ENCODE measurements at places on chromosomes 1 and 21.
A peak's percentile ranks its signal among the peaks of the same experiment; 100 is the strongest.

GRCh38 chr21:38680401-38680800 is 125.3 kb upstream of the ETS2 start:
- no peak for DNase-seq

DNA sequence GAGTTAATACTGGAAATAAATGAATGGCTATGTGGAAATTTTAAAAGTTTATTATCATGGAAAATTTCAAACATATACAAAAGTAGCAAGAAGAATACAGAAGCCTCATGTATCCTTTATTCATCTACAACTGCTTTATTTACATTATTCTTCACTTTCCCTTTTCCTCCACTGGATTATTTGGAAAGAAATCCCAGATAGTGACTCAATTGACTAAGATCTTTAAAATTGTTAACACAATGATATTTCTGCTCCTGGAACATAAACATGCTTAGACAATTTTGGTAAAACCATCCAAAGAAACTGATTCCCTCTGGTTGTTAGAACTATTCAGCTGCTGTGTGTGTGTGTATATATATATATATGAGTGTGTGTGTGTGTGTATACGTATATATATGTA is 116.2 kb downstream of the TGFB2 start:
- DNase-seq: no peak

DNA sequence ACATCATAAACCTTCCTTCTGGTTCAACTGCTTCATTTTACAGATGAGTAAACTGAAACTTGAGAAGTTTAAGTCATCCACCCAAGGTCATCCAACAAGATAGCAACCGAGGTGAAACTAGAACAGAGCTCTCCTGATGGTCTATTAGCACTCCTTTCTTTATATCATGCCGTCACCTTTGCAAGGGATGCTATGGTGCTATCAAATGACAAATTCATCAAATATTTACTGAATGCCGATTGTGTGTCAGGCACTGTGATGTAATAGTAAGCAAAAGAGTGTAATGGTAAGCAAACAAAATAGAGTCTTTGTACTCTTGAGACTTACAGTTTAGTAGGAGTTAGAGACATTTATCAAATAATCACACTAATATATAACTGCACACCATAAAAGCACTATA is 14.0 kb upstream of the SGIP1 start:
- DNase-seq: no peak

- DNase-seq: no peak
Observed at GRCh38 chr1:52348704-52349300, 17.2 kb downstream of the CC2D1B start.

DNA sequence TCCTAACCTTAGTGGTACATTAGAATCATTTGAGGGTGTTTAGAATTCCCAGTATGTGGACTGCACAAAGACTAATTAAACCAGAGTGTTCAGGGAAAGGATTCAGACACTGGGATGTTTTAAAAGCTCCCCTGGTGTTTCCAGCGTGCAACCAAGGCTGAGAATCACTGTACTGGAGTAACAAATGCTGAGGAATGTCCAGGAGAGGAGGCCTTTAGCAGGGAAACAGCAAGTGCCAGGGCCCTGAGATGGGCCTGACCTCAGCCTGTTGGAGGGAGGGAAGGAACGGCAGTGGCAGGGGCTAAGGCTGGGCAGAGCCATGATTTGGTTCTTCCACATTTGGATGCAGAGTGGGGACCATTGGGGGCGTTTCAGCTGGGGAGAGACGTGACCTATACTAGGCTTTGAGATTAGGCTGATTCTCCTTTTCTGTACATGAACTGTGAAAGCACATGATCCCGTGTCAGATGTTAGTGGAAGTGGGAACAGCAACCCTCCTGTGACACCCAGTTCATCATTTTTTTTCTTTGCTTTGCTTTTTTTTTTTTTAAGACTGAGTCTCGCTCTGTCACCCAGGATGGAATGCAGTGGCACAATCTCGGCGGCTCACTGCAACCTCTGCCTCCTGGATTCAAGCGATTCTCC is 49.3 kb downstream of the KANK4 start:
- no peak for DNase-seq

DNA sequence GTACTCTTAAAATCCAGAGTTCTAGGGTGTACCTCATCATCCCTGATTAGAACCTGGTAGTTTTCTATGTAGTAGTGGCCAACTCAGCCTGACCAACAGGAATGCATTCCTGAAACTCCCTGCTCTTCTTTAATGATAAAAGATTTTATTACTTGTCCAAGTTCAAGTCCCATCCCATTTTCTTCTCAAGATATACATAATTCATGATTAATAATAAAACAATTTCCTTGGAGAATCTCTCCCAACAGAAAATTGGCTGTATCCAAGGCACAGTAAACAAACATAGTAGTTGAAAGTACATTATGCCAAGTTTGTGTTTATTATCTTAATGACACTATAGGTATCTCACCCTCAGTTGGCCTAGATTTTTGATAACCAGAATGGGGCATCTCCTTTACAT is 714.1 kb upstream of the ADAMTS5 start:
- no peak for DNase-seq

- peak; percentile 20 for DNase-seq
Observed at GRCh38 chr1:165444897-165445370, at the start of gene RXRG. RXRG (minus strand) TSS chr1:165445126; CDS start chr1:165444893, 233 bp downstream.

- no peak for DNase-seq
Observed at GRCh38 chr1:228884196-228884595, 148.9 kb downstream of the RHOU start.

DNA sequence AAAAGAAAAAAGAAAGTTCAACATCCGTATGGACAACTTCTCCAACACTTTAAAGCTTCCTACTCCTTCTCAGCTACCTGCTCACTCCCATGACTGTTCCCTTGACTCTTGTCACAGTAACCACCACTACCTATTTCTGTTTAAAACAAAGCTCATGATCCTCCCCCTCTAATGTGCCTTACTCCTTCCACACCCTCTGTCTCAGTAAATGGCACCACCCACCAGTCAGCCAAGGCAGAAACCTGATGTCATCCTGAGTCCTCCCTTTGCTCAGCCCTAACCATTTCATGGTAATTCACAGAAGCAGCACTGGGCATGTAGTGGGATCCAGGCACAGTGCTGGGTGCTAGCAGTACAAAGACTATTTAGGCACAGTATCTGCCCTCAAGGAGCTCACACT is 63.0 kb upstream of the PPM1J start:
- DNase-seq: no peak

- no peak for DNase-seq
Observed at GRCh38 chr1:182406012-182406411, 5.5 kb upstream of the TEDDM1 start.

- DNase-seq: no peak
Observed at GRCh38 chr1:166870584-166870983, 5.5 kb downstream of the TADA1 start.

- no peak for DNase-seq
Observed at GRCh38 chr1:31798086-31798432, 17.8 kb downstream of the SPOCD1 start.

GRCh38 chr1:99546432-99547416 is 99.2 kb upstream of the PALMD start:
- no peak for DNase-seq

- no peak for DNase-seq
Observed at GRCh38 chr1:17725084-17725719, 29.9 kb upstream of the ACTL8 start.

DNA sequence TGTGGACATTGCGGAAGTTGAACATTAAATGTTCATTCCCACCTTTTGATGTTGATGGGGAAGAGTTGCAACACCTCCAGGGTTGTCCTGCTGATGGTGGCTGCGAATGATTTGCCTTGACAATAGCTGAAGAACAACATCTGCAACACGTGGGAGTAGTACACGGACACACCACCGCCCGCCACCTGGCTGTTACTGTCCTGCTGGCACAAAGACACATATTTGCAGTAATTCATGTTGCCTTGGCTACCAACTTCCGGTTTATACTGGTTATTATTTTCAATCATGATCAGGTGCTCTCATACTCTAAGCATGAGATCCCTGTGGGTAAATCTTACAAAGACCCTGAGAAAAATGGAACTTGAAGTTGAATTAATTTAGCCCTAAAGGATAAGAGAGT is 55.2 kb downstream of the UBR4 start:
- DNase-seq: no peak

Data from right renal pelvis (tissue), 4 donors.